ENCODE measurements at places on chromosomes 6 and 20. TPM values are rescaled to one million over a fixed set of nuclear protein-coding genes. Genes with fewer than 3 reads are reported as not detected.

The OR2H1 gene
- not detected for total RNA-seq

The ACTL10 gene
- total RNA-seq, result not detected

The CD109 gene
- total RNA-seq, result 46.1 TPM

GRCh38 chr6:3918469-3918868 lies 69.3 kb downstream of the FAM50B start:
- H3K4me1 ChIP-seq, result peaks cover 7% of the 10 kb centered on the region
- H3K4me3 ChIP-seq, result no peak overlapping the region
- no peak overlapping the region for H3K27ac ChIP-seq

DNA sequence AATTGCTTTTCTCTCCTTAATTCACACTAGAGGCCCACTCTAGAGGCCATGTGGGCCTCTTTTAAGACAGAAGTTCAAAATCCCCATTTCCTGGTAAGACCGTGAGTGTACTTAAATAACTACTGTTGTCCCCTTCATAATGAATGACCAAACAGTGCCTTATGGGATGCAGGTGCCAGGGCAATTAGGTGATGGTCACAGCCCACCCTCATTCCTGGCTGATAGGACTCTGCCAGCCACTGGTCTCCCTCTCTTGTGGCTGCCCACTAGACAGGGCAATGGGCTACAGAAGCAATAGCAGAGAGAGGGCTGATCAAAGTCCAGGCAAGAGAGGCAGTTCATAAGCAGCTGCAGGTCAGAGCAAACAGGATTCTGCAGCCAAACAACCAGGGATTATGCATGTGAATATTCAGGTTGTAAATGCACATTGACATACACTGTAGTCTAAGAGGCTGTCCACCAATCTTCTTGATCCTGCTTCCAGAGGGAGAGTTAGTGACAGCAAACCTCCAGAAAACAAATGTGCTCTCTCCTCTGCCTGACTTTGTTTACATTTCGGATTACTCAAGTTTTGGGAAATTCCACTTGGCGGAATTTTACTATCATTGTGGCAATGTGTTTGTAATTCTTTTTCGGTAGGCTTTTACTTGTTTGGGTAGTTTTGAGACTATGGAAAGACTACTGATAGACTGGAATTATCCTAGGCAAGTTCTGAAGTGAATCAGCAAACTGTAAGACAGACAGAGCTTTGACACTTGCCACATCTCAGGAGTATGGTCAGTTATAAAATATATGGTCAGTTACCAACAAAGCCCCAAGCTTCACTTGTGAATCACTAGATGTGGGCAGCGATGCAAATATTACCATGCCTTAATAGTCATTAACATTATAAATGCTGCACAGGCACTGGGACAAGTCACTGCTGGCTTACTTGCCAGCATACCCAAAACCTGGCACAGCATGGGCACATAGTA lies 12.8 kb downstream of the PTPRK start:
- H3K4me1 ChIP-seq, result peaks cover 73% of the 10 kb centered on the region
- H3K36me3 ChIP-seq, result no peaks in the 10 kb centered on the region
- H3K4me3 ChIP-seq, result peak overlapping the region; percentile 46

The POM121L2 gene
- not detected for total RNA-seq

GRCh38 chr6:7580927-7581618 lies 8.9 kb upstream of the SNRNP48 start:
- DNase-seq, result no peak
- H3K4me1 ChIP-seq, result no peaks in the 10 kb centered on the region
- H3K27ac ChIP-seq, result no peak overlapping the region
- H3K36me3 ChIP-seq, result peaks cover 2% of the 10 kb centered on the region
- H3K4me3 ChIP-seq, result no peak overlapping the region

DNA sequence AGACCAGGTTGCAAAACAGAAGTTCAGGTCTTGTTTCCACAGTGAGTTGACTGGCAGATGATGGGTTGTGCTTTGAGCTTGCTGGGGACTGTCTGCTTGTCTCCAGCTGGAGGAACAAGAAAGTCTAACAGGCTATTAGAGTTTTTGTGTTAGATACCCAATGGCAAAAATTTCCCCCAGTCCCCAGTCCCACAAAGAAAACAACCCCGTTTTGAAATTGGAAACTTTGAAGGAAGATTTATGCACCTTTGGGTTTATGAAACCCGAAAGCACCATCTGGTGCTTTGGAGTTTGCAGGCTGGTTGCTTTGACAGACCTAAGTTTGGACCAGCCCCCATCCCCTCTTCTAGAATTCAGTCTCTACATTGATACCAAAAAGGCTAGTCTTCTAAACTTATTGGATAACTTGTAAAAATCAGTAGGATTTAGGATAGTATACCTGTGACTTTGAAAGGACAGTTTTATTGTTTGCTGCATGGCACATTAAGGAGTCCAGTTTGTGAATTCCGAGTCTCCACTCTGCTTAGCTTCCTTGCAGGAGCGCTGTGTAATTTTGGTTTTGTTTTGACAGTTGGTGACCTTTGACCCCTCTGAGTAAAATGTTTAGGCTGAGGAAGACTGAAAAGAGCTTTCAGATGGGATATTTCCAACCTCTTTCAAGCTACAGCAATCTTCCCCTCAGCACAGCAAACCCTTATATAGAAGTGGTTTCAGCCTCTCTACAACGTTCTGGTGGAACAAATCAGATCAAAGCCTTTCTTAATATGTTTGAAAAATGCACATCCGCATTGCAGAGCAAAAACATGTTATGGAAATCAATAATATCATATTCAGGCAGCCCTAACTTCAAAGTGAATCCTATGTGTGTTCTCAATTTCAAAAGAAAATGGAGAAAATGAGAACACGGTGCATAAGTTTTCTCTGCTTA lies 25.5 kb upstream of the PRL start:
- no peak overlapping the region for H3K27ac ChIP-seq
- H3K4me1 ChIP-seq, result no peaks in the 10 kb centered on the region
- no peak for DNase-seq

All from Panc1 (cell line).